ENCODE measurements at places on chromosomes 3 and 15. TPM values are rescaled to one million over a fixed set of nuclear protein-coding genes. Genes with fewer than 3 reads are reported as not detected.

RCN2 gene
- total RNA-seq = 69.8 TPM

CLDN11 gene
- 395 TPM for total RNA-seq

NANOGP8 gene
- total RNA-seq = not detected

PCCB gene
- 35.4 TPM for total RNA-seq

LPP gene
- total RNA-seq = 153 TPM

FRMD4B gene
- 77.7 TPM for total RNA-seq

CCRL2 gene
- 3.9 TPM for total RNA-seq

DUOX1 gene
- total RNA-seq = not detected

GP5 gene
- total RNA-seq = not detected

CLDN18 gene
- not detected for total RNA-seq

ACTRT3 gene
- 5.1 TPM for total RNA-seq

EOGT gene
- total RNA-seq = 103 TPM

WNT5A gene
- total RNA-seq = 0.25 TPM

LMOD3 gene
- total RNA-seq = not detected

COLQ gene
- 2.3 TPM for total RNA-seq

ARHGEF26 gene
- total RNA-seq = 2.9 TPM

ST3GAL6 gene
- total RNA-seq = 17.7 TPM

PTPRG gene
- 37.5 TPM for total RNA-seq

GABRR3 gene
- total RNA-seq = not detected

INSYN1 gene
- total RNA-seq = 0.58 TPM

ZNF620 gene
- total RNA-seq = 3.6 TPM

UROC1 gene
- total RNA-seq = not detected

WWTR1 gene
- total RNA-seq = 262 TPM

GOLGA8S gene
- 0.55 TPM for total RNA-seq

EOMES gene
- total RNA-seq = not detected

NCKIPSD gene
- 13.4 TPM for total RNA-seq

TGM5 gene
- not detected for total RNA-seq

LCTL gene
- not detected for total RNA-seq

GOLGA6D gene
- not detected for total RNA-seq
